AG10803 (cell line): ENCODE measurements at places on chromosomes 1 and 21.

- DNase-seq: peak; percentile 67
Observed at GRCh38 chr1:102970496-102971078, 137.7 kb downstream of the COL11A1 start.

GRCh38 chr1:60173729-60174505, 100.3 kb upstream of the C1orf87 start:
- DNase-seq: no peak

GRCh38 chr1:222995236-222995580, 147.8 kb downstream of the TLR5 start:
- DNase-seq: peak; percentile 23

GRCh38 chr1:109531826-109532364, 7.8 kb upstream of the GPR61 start:
- no peak for DNase-seq

DNA sequence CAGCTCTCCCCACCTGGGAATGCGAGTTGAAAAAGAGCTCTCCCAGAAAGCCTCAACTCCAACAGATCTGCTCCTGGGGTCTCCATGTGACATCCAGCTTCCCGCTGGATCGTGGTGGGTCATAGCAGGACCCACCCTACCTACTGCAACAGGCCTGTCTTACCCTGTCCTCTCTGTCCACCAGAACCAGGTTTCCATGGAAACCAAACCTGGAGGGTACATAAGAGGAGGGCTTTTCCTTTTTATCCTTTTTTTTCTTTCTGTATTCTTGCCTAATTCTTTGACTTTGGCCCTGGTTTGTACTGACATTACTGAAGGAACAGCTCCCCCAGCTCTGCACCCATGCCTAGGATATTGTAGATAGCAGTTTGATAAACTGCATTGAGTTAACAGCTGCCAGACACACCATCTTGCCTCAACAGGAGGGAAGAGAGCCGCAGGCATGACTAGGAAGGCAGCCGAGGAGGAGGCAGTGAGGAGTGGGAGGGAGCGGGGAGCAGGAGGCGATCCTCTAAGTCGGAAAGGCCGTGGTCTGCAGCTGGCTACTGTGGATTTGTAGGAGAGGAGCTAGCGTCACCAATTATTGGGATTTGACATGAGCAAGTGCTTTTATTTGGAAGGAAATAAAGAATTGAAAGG, 9.7 kb upstream of the FMOD start:
- DNase-seq: no peak

DNA sequence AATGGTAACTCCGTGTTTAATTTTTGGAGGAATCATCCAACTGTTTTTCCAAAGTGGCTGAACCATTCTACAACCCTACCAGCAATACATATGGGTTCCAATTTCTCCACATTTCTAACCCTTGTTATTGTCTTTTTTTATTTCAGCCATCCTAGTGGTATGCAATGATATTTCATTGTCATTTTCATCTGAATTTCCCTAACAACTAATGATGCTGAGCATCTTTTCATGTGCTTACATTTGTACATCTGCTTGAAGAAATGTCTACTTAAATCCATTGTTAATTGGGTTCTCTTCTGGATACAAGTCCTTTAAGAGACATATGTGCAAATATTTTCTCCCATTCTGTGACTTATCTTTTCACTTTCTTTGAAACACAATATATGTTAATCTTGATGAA, 43.3 kb downstream of the EPRS1 start:
- DNase-seq: no peak

- DNase-seq: no peak
Observed at GRCh38 chr1:100107696-100108095, 25.0 kb downstream of the SASS6 start.

- no peak for DNase-seq
Observed at GRCh38 chr1:34850382-34850781, 9.2 kb downstream of the SMIM12 start.

DNA sequence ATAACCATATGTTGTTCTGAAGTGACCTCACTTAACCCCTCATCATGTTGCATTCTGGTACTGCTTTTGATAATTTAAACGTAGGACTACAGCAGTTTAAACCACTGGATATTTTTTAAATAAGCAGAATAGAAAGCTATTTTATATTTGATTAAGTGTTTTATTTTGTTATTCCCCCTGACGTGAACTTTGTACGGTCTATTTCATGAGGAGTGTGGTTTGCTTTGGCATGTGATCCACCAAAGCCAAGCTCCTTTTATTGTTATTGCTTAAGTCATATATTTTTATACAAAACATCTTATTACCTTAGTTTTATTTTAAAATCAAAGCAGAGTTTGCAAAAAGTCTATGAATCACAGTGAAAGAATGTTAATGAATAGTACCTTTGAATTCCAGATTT, 101.4 kb upstream of the L1TD1 start:
- no peak for DNase-seq

GRCh38 chr1:220330265-220330664, 58.0 kb upstream of the RAB3GAP2 start:
- DNase-seq: peak; percentile 13

- peak; percentile 67 for DNase-seq
Observed at GRCh38 chr1:91804546-91805023, 81.4 kb downstream of the TGFBR3 start.

GRCh38 chr21:44003307-44003966, 8.7 kb upstream of the TRAPPC10 start:
- no peak for DNase-seq

DNA sequence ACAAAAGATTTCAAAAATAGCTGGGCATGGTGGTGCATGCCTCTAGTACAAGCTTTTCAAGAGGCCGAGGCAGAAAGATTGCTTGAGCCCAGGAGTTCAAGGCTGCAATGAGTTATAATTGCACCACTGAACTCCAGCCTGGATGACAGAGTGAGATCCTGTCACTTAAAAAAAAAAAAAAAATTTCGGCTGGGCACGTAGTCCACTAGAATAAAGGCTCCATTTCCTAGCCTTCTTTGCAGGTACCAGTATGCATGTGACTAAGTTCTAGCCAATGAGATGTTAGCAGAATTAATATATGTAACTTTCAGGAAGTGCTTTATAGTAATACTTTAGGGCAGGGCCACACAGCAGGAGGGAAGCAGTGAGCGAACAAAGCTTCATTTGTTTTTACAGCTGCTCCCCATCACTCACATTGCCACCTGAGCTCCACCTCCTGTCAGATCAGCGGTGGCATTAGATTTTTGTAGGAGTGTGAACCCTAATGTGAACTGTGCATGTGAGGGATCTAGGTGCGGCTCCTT, 28.8 kb upstream of the SYDE2 start:
- DNase-seq: no peak

GRCh38 chr1:25898223-25899015, 7.8 kb downstream of the STMN1 start:
- no peak for DNase-seq

GRCh38 chr1:19819701-19820100, 4.6 kb upstream of the RNF186 start:
- DNase-seq: no peak

- DNase-seq: peak; percentile 25
Observed at GRCh38 chr1:41918450-41919043, at the start of gene HIVEP3. Gene HIVEP3 (minus strand): TSS chr1:41918922.

DNA sequence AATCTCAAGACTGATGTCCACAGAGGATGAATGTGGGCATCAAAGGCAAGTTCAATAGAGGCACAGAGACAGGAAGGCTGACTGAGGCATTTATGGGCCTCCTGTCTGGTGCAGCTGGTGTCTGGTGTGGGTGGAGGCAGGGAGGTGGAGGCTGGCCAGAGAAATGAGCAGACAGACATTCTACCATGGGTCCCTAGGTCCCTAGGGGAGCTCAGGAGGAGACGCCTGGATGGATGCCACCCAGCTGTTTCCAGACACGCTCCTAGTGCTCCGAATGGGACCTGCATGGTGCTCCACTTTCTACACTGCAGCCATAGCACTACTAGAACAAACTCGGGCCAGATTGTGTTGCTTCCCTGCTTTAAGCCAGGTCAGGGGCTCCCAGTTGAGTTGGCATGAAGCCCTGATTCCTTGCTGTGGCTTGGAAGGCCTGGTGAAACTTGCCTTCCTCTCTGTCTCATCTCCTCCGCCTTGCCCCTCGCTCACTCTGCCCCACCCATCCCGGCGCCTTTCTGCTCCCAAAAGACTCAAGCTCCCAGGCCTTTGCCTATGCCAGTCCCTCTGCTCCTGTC, 25.3 kb downstream of the PADI2 start:
- no peak for DNase-seq
